Activated naive CD8-positive, alpha-beta T cell treated with anti-CD3 and anti-CD28 coated beads for 36 hours (primary cell): ENCODE measurements at places on chromosomes 2 and 18.

GRCh38 chr2:120711694-120712093 lies 24.0 kb upstream of the GLI2 start:
- no peak for DNase-seq

GRCh38 chr2:216650626-216651257 lies 17.5 kb downstream of the IGFBP2 start:
- no peak for DNase-seq

DNA sequence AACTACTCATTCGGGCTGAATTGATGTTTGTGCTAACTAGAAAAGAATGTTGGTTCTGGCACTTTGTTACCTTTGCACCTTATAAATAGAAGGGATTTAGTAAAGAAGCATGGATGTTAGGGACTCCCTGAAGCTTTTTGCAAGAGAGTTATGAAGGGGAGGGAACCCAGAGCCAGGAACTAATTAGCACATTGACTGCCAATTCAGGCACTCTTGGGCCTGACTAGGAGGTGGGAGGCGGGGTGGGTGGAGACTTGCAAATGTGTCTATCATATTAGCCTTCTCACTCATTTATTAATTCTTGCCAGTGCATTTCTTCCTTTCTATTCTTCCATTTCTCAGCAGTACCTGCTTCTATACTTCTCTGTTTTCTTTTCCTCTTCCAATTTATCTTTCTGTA lies 1022.4 kb downstream of the TMEM182 start:
- DNase-seq: no peak

DNA sequence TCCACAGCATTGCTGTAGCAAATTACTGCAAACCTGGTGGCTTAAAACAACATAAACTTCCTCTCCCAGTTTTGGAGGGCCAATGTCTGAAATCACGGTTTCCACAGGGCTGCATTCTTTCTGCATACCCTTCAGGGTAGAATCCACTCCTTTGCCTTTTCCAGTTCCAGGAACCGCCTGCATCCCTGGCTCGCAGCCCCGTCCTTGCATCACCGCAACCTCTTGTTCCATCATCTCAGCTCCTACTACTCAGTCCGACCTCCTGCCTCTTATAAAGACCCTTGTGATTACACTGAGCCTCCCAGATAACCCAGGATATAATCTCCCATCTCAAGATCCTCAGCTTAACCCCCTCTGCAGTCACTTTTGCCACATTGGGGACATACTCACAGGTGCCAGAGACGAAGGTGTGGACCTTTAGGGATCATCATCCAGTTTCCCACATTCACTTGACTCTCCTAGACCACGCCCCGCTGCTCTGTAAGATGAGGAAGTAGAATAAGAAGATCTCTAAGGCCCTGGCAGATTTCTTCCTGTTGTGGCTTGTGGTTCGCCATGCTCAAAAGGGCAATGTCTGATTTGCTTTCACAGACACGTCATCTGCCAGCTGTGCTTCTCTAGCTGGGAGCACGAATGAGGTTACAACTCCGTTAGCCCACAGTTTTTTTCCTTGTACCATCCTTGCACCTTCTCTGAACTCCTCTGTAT lies 103.6 kb upstream of the AGAP1 start:
- DNase-seq: peak; percentile 50

DNA sequence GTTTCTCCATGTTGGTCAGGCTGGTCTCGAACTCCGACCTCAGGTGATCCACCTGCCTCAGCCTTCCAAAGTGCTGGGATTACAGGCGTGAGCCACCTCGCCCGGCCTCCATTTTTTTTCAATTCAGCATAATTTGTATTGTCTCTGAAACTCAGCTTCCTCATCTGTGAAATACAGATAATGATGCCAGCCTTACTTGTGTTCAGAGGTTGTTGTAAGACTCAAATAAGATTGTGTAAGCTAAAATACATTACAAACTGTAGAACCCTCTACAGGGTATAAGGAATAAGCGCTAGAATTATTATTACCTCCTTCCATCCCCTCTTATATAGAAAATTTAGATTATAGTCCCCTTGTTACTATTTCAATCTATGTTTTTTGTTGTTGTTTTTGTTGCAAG lies 24.8 kb upstream of the STARD7 start:
- no peak for DNase-seq

GRCh38 chr2:168666339-168666738 lies 136.1 kb upstream of the NOSTRIN start:
- DNase-seq: no peak

DNA sequence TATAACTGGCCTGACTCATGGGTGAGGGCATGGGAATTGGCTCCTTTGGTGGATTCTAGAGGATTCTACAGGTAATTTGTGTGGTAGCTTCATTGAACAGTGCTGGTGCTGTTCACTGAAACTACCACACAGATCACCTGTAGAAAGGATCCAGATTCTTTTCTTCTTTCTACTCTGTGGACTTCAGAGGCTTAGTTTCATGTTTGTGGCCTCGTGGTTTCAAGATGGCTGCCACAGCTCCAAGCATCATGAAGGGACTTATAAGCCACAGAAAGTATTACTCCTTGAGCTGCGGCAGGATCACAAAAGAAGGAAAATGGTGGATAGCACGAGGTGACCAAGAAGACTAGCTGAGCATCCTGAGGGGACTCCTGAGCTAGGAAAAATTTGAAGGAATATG lies 88.9 kb downstream of the ADCYAP1 start:
- DNase-seq: no peak

DNA sequence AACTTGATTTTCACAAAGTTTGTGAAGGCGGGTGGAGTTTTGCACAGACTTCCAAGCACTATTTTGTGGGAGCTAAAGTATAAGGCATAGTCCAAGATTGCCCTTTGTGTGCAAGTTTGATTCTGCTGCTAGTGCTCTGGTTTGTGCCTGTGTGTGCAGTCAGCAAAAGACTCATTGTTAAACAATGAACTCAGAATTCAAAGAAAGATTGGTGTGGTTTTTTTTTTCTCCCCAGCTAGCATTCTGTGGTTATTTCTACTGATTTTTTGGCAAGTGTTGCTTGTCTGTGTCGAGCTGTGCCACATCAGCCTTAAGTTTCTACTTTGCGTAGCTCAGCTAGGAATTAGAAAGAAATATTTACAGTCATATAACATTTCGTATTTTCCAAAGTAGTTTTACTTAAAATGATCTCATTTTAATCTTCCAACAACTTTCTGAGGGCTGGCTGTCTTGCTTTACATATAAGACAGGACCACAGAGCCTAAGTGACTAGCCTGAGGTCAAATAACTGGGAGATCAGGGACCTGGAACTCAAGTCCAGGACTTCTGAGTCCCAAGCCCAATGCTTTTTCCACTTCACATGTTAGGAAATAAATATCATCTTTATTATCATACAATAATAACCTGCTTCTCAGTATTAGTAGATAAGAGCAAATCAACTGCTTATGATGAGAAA lies 69.8 kb downstream of the BABAM2 start:
- no peak for DNase-seq

- DNase-seq: no peak
Measured at GRCh38 chr2:208047840-208048239, 22.5 kb upstream of the PLEKHM3 start.

GRCh38 chr2:101969723-101970122 lies 22.0 kb upstream of the IL1R2 start:
- no peak for DNase-seq
